ENCODE measurements at places on chromosomes 11 and 22.

GRCh38 chr11:47393163-47394049, 15.0 kb upstream of the SLC39A13 start:
- no peak for DNase-seq

- DNase-seq, result no peak
These were observed 12.6 kb upstream of the SSTR3 start for GRCh38 chr22:37224757-37225420.

GRCh38 chr11:17611049-17611448, 64.0 kb downstream of the OTOG start:
- DNase-seq, result no peak

DNA sequence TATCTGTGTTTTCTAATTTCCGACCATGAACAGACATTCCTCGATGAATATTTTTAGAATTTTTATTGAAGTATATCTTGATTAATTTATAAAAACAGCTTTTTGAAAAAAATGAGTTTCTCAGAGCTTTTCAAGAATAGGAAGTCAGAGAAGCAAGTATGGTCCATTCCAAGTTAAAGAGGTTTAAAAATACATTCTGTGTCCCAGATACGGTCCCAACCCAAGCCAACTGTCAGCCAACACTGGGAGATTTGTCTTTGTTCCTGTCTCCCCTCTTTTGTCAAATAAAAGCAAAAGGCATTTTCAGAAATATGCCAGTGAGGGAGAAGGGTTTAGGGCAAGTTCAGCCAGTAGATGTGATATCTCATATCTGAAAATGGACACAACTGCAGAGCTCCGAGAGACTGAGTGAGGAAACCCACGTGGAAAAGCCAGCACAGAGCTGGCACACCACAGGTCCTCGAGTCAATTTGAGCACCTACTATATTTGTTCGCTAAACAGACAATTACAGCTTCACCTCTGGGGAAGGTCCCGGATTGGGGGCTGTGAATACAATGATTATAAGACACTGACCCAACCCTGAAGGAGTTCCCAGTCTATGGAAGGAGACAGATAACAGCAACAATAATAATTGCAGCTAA, 59.8 kb downstream of the C11orf91 start:
- DNase-seq, result no peak

DNA sequence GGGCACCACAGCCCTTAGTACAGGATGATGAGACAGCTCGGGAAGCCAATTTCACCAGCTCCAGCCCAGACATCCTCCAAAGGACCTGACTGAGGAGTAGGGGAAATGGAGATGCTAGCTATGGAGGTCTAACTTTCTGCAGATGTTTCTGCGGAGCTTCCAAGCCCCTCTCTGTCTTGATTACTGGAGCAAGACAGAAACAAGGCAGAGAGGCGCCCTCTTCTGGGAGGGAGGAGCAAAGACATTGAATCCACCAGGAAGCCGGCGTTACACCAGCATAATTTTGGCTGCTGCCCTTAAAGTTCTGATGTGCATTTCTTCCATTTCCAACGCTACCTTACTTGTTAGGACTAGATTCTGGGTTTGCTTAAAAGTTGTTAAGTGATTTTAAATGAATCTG, 107.3 kb upstream of the HSD17B12 start:
- no peak for DNase-seq

- no peak for DNase-seq
These were observed 1517.0 kb downstream of the TBC1D22A start for GRCh38 chr22:48279461-48279756.

DNA sequence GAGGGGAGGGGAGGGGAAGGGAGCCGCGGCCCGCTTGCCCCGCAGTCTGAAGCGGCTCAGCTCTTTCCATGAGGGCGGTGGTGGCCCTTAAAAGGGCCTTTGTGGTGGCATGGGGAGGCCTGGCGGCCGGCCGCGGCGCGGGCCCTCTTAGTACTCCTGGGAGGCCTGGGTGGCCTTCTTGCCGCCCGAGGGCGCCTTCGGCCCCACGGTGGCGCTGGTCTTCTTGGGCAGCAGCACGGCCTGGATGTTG, 6.9 kb downstream of the DPAGT1 start:
- DNase-seq, result peak; percentile 59

DNA sequence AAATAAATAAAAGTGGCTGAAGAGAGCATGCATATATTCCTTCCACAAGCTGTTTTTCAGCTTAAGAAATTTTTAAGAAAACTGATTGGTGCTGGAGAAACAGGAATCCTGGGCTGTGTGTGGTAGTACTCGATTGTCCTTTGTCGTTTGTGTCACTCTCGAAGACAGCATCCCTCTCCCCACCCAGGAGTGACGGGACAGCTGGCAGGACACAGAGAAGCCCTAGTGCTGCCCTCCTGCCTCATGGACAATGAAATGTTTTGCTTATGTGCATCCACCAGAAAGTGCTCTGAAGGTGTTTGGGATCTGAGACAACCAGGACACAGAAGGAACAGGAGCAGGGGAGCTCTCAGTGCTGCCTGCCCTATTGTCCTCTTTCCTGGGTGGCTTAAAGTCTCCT, 12.8 kb downstream of the PLAAT4 start:
- no peak for DNase-seq

- DNase-seq, result no peak
These were observed 64.5 kb upstream of the B3GAT1 start for GRCh38 chr11:134476435-134477021.
